Effector memory CD4-positive, alpha-beta T cell (primary cell): ENCODE measurements at places on chromosomes 5 and 9.

GRCh38 chr5:52356311-52356918, 431.3 kb upstream of the ITGA1 start:
- DNase-seq, result no peak

DNA sequence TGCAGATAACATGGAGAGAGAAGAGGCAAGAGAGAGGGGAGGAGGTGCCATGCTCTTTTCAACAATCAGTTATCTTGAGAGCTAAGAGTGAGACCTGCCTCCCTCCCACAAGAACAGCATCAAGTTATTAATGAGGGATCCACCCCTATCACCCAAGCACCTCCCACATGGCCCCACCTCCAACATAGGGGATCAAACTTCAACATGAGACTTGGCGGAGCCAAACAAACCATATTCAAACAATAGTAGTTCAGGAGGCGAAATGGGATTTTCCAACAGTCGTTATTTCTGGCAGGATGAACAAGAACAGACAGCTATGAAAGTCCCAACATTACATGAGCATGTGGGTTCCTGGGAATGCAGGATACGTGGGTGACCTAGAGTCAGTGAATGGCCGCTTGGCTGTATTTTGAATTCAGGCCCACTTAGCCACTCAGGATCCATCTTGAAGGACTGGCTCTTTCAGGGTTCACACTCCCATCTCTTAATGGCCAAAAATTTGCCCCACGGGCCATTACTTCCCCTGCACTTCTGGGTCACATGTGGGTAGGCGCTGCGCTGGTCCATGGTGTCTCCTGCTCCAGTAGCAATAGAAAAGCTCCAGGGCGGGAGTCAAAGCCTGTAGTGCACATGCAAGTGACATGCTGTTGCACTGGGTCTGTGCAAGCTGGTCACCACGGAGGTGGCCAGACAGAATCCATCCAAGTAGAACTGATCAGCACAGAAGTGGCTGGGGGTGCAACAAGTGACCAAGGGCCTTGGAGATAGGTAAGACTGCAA, 7.1 kb upstream of the FAF2 start:
- no peak for DNase-seq

- DNase-seq, result no peak
These were observed 31.5 kb upstream of the SEMA4D start for GRCh38 chr9:89529243-89530035.

GRCh38 chr5:142874540-142874939, 104.4 kb downstream of the ARHGAP26 start:
- no peak for DNase-seq

DNA sequence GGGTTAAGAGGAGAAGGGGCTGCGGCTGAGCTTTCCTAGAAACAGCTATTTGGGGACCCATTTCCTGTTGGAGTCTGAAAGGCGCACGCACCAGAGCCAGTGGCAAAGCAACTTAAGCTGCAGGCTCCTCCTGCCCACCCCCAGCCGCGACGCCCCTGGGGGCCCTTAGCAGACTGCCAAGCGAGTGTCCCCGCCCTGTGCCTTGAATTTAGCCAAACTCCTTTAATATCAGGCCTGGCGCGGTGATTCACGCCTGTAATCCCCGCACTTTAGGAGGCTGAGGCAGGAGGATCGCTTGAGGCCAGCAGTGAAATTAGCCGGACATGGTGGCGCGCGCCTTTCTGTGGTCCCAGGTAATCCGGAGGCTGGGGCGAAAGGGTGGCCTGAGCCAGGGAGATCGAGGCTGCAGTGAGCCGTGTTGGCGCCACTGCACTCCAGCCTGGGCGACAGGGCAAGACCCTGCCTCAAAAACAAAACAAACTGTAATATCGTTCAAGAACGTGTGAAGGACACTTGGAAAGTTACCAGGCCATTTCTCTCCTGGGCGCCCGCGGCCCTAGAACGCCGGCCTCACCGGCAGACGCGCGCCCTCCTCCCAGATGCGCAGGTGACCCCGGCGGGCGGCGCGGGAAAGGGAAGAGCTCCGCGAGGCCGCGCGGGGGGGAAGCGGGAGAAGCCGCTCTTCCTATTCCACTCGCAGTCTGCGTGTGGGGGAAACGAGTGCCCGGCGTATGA, 1.0 kb upstream of the F2R start:
- DNase-seq, result no peak

DNA sequence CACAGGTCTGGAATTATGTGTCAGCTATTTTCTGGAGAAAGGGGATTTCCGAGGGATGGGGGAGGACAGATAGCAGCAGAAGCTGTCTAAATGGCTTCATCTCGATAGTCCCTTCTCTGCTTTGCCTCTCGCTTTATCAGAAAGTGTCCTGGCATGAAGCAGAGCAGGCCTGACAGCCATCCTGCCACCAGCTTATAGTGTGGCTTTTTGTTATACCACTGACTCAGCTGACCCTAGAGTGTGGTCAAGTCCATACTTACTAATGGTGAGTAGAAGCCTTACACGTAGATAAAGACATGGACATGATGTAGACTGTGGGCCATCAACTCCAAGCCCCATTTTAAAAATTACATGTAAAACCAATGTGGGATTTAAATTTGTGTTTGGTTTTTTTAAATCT, 50.0 kb downstream of the RCL1 start:
- no peak for DNase-seq

- no peak for DNase-seq
These were observed 18.9 kb upstream of the PFDN1 start for GRCh38 chr5:140321796-140322195.

- DNase-seq, result no peak
These were observed 7.8 kb upstream of the RXRA start for GRCh38 chr9:134318481-134318891.

GRCh38 chr5:66326276-66326675, 182.2 kb downstream of the SREK1 start:
- DNase-seq, result no peak

DNA sequence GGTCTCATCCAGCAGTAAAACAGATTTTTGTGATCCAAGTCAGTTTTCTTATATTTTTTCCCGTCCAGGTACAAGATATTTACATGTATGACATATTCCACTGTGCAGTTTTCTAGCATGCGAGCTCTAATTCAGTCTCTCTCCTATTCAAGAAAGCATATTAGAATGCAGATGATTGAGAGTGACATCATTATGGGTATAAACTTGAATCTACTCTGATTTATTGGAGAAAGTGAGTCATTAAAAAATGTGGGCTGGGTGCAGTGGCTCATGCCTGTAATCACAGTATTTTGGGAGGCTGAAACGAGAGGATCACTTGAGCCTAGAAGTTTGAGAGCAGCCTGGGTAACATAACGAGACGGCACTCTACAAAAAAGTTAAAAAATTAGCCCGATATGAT, 6.2 kb downstream of the FER start:
- no peak for DNase-seq

DNA sequence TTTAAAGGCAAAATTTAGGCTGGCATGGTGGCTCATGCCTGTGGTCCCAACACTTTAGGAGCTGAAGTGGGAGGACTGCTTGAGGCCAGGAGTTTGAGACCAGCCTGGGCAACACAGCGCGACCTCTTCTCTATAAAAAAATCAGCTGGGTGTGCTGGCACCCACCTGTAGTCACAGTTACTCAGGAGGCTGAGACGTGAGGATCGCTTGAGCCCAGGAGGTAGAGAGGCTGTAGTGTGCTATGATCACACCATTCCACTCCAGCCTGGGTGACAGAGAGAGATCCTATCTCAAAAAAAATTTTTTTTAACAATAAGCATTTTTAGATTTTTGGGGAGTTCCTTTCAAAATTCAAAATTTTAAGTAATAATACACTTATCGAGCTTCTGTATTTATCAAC, 63.3 kb downstream of the SPATA31C2 start:
- no peak for DNase-seq

DNA sequence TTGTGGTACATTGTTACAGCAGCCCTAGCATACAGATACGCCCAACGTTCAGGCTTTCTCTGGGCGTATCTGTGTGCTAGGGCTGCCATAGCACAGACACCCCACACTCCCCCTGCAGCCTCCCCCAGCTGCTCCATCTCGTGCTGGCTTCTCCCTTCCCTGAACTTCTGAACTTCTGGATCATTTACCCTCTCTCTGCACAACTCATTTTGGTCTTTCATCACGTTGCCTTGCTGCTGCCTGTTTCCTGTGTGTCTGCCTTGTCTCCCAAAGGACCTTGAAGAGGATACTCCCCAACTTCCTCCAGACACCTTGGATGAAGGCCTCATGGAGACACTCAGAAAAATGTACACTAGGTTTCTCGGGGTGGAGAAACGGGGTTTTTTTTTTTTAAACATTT, 37.3 kb downstream of the SLIT3 start:
- no peak for DNase-seq
